ENCODE measurements at places on chromosomes 7 and 10. TPM values are rescaled to one million over a fixed set of nuclear protein-coding genes. Genes with fewer than 3 reads are reported as not detected.

LSM5 gene
- total RNA-seq, result 10.5 TPM

GRCh38 chr10:91694170-91694794 is 61.4 kb upstream of the PPP1R3C start:
- DNase-seq, result no peak

GRCh38 chr10:129764011-129764900 is 199.8 kb downstream of the EBF3 start:
- no peak for DNase-seq

- no peak for DNase-seq
These were observed 13.3 kb upstream of the SYPL1 start for GRCh38 chr7:106125417-106125816.

DNA sequence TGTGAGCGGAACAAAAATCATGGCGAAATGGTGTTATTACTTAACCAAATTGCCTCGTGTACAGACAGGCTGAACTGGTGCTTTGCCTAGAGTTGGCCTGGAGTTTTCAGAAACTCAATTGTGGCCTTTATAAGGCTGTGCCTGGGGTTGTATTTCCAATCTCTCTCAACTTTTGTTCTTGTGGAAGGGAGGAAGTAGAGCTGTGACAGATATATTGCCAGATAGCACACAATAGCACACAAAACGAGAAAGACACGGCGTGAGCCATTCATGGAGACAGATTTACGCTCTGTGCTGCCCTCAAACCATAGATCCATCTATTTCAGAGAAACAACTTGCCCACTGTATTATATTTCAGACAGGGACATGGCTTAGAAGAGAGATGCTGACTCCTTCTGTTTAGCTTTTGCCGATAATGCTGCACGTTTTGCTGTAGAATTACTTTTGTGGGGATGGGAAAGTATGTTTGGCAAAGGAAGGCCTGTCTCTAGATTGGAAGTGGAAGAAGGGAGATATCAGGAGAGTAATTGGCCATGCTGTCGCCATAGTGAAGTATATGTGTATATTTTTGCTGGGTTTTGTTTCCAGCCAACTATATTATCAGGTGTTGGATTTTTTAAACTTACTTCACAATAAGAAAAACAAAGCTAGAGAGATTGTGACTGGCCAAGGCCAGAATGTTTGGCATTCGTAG is 80.4 kb downstream of the AUTS2 start:
- DNase-seq, result no peak
